ENCODE measurements at places on chromosomes 16 and 17.

GRCh38 chr17:71511266-71511995 lies 609.4 kb upstream of the SOX9 start:
- no peak for DNase-seq

GRCh38 chr17:6061290-6061689 lies 8.9 kb upstream of the WSCD1 start:
- no peak for DNase-seq

- no peak for DNase-seq
These were observed 136.8 kb upstream of the CDH5 start for GRCh38 chr16:66229651-66230050.

DNA sequence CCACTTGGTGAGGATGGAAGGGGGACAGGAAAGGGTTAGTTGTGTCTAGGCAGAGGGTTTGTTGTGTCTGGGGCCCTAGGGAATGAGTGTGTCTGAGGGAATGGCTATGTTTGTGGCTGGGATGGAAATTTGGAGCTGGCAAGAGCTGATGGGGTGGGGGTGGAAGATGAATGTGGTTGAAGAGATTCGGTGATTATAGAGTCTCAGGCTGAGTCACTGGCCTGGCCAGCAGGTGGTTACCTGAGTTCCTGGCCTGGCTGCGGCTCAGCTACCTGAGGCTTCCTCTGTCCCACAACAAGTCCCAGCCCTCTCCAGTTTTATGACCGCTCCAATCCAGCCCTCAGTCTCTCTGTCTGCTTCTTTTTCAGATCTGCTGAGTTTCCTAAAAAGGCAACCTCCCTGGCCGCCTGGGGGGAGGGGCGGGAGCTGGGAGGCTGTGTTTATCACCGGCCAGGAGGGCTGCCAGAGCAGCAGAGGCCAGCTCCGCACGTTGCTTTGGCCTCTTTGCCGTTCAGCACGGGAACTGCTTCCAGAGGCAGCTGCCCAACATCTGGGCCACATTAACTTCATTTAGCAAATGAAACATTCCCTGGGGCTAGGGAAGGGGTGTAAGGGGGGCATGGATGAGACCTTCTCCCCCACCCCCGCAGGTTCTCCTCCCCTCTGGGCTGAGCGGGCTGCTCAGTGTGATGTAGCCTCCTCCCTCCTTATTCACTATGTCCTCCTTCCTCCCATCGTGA lies 21.8 kb downstream of the ITGB3 start:
- DNase-seq, result peak; percentile 96

GRCh38 chr17:69714669-69715068 lies 300.2 kb downstream of the MAP2K6 start:
- DNase-seq, result no peak

DNA sequence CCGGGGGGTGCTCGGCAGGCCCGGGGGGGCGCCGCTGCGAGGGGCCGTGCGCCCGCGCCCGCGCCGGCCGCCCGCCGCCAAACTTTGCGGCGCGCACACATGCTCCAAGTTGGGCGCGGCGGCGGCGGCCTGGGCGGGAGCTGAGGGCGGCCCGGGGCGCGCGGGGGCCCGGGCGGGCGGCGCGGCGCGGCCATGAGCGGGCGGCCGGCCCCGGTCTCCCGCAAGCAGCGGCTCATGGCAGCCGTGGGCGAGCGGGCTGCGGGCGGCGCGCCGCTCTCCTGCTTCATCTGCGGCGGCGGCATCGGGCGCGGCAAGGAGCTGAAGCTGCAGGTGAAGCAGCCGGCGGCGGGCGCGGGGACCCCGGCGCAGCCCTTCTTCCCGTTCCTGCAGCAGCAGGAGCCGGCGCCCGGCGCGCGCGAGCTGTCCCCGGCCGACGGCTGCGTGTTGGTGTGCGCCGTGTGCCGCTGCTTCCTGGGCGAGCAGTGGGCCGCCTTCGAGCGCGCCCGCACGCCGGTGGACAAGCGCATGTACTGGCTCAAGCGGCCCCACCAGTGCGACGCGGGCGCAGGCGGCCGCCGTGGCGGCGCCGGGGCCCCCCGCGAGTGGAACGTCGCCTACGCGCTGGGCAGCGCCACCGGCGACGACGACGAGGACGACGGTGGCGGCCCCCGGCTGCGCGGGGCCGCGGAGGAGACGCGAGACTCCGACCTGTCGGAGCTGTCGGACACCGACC lies 57.2 kb upstream of the CIBAR2 start:
- DNase-seq, result no peak

GRCh38 chr17:22303096-22303495 lies 610.8 kb downstream of the KCNJ18 start:
- DNase-seq, result no peak

DNA sequence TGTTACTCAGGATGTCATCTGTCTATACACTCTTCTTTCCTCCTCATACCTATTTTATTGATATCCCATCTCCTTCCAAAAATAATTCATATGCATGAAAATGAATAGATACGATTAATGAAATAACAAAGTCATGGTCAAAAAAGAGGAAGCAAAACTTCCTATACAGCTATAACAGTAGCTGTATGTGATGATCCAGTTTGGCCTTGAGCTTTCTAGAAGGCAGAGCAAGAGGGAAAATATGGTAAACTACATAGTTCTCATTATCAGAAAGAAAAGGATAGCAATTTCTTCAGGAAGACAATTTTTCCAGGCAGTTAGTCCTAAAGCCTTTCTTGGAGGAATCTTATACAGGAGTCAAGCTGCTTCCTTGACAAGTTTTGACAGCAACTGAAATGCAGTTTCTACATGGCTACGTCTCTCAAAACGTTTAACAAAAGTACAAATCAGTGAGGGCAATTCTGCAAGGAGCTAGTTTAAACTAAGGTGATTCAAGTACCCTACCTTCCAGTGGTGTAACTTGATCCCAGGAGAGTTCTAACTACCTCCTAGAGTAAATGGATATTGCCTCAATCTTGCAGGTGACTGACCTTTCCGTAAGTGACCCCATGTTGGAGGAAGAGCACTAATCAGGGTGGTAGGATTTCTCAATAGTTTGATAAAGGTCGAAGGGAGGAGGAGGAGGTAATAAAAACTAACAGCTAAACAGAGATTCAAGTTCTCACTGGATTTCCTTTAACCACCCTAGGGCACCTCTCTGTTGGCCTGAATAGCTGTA lies 1.0 kb downstream of the SPAG5 start:
- no peak for DNase-seq

- no peak for DNase-seq
These were observed 6.5 kb upstream of the PNPO start for GRCh38 chr17:47934856-47935255.

GRCh38 chr17:66661411-66662256 lies 173.3 kb upstream of the CACNG5 start:
- no peak for DNase-seq

GRCh38 chr16:75745242-75745641 lies 19.0 kb upstream of the CPHXL start:
- no peak for DNase-seq

DNA sequence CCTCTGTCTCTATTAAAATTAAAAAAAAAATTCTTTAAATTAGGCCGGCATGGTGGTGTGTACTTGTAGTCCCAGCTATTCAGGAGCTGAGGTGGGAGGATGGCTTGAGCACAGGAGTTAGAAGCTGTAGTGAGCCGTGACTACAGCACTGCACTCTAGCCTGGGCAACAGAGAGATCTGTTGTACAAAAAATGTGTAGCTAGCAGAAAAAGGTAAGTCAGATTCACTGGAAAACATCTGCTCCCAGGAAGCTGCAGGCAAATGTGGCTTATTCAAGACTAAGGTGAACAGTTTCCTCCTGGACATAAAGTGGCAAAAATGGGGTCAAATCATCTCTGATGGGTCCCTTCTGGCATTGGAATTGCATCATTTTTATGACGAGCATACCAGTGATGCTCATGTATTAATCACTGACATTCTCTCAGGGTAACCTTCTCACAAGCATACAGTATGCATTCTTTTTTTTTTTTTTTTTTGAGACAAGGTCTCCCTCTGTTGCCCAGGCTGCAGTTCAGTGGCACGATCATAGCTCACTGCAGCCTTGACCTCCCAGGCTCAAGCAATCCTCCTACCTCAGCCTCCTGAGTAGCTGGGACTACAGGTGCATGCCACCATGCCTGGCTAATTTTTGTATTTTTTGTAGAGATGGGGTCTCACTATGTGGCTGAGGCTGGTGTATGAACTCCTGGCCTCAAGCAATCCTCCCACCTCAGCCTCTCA lies 48.7 kb downstream of the CPPED1 start:
- no peak for DNase-seq

- no peak for DNase-seq
These were observed 11.2 kb downstream of the ANKS4B start for GRCh38 chr16:21244518-21245215.

DNA sequence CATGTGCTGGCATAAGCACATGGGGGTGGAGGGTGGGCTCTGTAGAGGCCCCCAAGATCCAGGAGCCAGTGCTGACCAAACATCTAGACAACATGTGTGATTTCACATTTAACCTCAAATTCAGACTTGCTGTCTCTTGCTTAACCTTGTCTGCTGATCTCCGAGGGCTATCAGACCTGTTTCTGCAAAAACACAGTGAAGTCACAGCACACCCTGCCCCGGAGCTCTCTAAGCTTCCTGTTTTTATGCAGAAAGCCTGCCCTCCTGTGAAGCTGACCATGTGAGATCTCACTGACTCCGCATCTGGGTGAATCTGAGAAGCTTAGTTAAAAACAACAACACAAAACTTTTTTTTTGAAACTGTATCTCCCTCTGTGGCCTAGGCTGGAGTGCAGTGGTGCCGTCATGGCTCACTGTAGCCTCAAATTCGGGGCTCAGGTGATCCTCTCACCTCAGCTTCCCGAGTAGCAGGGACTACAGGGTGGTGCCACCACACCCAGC lies 6.6 kb upstream of the DPEP2 start:
- no peak for DNase-seq

GRCh38 chr17:80963812-80964543 lies 27.7 kb upstream of the CHMP6 start:
- DNase-seq, result no peak

DNA sequence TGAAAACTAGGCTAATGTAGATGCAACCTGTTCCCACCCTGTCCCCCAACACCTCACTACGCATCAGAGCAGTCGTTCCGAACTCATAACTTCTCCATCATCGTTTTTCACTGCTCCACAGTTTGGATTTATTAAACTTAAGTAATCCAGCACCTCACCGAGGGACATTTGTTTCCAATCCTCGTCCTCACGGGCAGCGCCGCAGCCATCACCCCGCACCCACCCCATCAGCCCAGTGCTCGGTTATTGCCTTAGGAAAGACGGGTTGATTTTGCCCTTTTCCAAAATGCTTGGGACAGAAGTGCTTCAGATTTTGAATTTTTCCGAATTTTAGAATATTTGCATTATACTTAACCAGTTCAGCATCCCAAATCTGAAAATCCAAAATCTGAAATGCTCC lies 71.0 kb upstream of the DOC2B start:
- DNase-seq, result no peak

- no peak for DNase-seq
These were observed 79.7 kb upstream of the NOL11 start for GRCh38 chr17:67637901-67638641.

DNA sequence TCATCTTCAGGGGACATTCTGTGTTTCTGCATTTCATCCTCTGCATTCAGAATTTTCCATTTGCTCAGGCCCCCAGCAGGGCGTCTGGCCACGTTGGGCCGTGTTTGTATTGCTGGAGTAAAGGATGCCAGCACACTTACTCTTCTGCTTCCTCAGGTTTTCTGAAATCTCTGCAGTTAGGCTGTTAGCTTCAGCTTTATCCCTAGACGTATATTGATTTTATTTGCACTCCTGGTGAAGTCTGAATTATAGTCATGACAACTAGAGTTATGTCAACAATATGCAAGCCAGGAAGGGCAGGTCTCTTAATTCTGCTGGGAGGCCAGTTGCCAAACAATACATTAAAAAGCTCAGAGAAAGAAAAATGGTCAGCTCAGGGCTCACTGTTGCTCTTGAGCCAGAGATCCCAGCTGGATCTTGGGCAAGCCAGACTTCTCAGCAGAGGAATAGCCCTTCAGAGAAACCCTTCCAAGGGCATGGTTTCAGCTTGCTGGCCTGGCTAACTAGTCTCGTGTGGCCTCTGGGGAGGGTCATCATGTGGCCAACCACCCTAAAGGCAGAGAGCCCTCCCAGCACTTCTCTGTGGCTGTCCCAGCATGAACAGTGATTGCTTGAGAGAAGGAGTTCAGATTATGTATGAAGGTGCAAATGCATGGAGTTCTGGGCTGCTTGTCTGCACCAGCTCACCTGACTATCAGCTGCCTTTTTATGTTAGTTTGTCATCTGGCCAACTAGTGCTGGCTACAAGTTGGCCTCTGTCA lies 110.2 kb upstream of the CACNG5 start:
- peak; percentile 89 for DNase-seq

- DNase-seq, result no peak
These were observed 267.2 kb upstream of the FOXF1 start for GRCh38 chr16:86243123-86243473.

- no peak for DNase-seq
These were observed 16.5 kb downstream of the GLP2R start for GRCh38 chr17:9842057-9842758.

DNA sequence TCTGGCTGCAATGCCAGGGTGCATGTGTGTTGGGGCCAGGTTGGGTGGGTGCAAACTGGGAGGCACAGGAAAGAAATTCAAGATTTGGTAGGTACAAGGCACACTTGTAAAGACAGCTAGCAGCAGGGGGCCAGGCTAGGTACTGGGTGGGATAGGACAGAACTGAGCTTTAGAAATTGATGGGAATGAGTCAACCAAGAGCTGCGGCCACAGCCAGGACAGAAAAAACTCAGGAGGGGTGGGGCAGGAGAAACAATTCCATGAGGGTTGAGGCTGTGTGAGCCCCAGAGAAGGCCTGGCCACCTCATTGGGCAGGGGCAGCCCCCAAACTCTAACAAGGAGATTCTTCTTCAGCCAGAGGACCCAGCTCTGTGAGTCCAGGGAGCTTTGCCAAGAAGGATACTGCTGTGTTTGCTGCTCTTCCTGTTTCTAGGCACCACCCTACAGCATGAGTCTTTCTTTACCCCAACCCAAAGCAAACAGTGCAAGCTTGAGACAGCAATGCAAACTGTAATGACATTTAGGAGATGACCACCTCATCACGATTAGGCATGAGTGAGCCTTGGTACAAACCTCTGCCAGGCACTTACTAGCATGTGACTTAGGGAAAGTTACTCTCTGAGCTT lies 21.3 kb upstream of the CCDC182 start:
- DNase-seq, result no peak

DNA sequence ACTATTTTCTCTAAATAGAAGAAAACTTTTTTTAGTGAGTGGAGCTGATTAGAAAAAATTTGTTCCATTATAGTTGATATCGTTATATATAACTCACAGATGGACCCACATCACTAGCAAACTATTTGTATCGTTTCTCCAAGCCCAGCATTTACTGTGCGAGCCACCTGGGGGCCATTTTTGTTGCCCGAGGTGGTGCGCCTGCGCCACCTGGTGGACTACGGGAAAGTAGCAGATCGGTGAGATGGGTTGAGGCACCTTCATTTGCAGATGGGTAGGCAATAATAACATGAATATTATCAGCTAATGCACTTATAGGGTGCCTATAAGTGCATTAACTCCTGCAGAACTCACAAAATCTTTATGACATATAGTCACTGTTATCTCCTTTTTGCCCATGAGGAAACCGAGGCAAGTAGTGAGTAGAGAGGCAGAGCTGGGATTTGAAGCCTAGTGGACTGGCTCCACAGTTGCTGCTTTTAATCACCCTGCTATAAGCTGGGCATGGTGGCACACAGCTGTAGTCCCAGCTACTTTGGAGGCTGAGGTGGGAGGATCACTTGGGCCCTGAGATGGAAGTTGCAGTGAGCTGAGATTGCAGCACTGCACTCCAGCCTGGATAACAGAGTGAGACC lies 23.2 kb upstream of the NTN1 start:
- no peak for DNase-seq

- no peak for DNase-seq
These were observed 670.1 kb upstream of the CA10 start for GRCh38 chr17:52828621-52829020.

- DNase-seq, result no peak
These were observed at the start of gene TK2 for GRCh38 chr16:66549284-66550131. Gene TK2, minus strand, starts transcription at chr16:66550122. Its CDS starts 61 bp downstream, at chr16:66550061.
